ENCODE measurements at places on chromosomes 5 and 9.

DNA sequence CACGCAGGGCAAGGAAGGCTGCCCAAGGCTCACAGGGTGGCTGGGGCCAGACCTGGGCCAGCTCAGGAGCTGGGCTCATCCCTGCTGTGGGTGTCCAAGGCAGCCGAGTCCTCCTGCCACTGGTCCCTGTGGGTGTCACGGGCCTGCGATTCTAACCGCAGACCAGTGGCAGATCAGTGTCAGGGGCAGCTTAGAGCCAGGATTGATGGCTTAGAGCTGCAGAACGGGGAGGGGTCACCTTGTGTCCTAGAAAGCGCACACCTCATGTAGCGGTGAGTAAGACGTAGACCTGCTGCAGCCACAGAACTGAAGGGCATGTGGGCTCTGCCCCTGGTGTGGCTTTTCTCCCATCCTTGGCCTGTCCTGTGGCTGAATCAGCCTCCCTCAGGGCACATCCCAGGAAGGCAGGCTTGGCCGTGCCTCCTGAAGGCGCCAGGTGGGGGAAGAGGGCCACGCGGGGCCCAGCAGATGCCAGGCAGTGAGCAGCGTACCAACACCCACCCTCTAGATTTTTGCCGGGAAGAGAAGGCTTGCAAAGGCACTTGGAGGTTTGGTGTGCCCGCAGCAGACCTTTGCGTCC, 78.3 kb upstream of the FCN2 start:
- no peak for DNase-seq

- no peak for DNase-seq
Measured at GRCh38 chr9:38486056-38486615, 61.9 kb upstream of the IGFBPL1 start.

DNA sequence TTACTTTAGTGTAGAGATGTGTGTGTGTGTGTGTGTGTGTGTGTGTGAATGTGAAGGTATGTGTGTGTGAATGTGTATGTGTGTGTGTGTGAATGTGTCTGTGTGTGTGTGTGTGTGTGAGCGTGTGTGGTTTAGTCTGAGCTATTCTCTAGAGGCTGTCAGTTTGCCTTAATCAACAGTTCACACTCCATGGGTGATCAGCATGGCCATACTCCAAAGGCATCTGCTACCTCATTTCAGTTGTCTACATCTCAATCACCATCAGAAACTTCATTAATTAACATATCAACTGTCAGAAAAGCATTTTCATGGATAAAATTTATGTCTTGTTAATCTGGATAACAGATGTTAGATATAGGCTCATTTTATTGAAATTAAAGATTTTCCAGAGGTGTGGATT, 103.1 kb upstream of the PTPN3 start:
- DNase-seq: no peak

GRCh38 chr9:89522261-89522958, 24.5 kb upstream of the SEMA4D start:
- DNase-seq: no peak

DNA sequence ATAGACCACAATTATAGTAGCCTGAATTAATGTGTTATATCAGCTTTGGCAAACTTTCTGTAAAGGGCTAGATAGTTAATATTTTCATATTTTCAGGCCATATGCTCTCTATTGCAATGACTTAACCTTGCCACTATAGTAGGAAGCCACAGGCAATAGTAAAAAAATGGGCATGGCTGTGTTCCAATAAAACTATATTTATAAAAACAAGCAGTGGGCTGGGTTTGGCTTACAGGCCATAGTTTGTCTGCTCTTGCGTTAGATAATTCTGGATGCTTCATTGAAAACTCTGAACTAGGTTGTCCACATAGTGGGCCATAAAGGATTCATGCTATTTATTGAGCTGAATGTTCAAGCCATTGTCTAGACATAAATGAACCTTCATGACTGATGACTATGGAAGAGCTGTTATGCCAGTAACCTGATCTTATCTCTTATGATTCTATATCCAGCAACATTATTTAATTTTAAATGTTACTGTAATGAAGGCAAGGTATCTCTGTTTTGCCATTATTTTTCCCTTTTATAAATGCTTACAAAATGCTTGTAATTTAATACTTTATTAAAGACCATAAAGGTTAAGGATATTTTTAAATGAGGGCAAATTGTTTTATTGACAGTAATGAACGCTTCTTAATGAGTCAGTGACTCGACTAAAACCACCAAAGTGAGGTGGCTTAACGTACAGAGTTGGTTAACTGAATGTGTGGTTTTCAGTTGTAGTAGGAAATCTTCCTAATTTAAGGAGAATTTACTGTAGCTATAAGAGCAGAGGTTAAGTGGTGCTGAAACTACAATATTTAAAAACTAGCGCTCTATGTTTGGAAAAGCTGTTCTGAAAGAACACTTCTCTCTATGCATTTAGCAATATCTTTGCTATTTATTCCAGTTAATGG, 560.6 kb downstream of the PRR16 start:
- no peak for DNase-seq

- DNase-seq: no peak
Measured at GRCh38 chr5:61234019-61234418, 71.8 kb upstream of the SMIM15 start.

DNA sequence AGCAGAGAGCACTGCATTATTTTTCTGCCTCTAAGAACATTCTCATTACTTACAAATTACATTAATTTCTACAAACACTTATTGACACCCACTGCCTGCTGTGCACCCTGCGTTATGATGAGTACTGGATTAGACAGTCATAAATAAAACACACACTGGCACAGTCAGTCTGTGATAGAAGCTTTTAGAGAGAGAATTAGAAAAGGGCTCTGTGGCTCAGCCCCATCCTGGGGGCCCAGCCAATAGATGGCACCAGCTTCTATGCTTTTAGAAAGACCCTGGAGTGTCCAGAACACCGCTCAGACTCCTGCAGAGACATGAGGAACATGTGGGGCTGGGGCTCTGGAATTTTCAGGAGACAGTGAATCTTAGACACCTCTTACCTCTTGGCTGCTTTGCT, 61.0 kb upstream of the RAPGEF1 start:
- no peak for DNase-seq

DNA sequence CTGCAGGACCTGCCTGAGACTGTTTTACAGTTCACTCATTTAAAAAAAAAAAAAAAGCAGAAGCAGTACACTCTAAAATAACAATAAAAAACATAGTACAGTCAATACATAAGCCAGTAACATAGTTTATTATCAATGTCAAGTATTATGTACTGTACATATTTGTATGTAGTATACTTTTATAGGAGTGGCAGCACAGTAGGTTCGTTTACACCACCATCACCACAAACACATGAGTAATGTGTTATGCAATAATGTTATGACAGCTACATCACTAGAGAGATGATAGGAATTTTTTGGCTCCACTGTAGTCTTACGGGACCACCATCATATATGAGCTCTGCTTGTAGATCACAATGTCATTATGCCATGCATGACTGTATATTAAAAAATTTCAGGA, 462.8 kb downstream of the ISL1 start:
- no peak for DNase-seq

DNA sequence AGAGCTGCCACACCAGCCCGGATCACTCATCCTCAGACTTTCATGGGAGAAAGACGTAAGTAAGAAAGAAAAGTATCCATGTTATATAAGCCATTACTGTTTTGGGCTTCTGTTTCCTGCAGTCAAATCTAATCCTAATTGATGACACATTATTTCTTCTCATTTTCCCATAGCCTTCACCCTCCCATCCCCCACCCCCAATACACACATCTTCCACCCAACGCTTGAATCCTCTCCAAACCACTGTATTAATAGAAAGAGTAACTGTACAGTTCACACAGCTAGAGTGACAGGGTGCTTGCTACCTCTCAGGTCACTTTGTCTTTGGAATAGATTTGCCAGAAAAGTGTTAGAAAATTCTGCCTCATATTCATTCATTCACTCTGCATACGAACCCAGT, 69.3 kb upstream of the IL17B start:
- DNase-seq: no peak

DNA sequence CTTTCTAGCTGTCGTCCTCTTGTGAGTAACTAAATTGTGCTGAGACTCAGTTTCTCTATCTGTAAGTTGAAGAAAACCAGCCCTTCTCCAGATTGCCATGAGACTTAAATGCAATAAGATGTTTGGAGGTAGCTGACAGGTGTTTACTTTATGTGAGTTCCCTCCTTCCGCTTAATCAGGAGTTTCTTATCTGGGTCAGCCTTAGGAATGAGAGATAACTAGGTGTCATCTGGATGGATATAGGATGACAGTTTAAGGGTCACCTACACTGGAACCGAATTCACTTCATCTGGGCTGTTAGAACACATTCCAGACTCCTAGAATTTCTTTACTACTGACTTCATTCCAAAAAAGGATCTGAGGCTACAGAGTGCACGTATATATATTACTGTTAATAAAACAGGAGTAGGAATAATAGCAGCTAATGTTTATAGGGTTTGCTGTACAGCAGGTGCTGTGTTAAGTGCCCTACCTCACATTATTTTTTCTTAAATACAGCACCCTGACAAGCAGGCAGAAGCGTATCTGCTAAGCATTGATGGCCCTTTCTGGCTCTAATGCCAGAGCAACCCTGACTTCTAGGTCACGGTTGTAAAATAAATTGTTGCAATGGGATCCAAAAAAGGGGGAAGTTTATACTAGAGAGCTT, 30.0 kb upstream of the CPEB4 start:
- DNase-seq: no peak

DNA sequence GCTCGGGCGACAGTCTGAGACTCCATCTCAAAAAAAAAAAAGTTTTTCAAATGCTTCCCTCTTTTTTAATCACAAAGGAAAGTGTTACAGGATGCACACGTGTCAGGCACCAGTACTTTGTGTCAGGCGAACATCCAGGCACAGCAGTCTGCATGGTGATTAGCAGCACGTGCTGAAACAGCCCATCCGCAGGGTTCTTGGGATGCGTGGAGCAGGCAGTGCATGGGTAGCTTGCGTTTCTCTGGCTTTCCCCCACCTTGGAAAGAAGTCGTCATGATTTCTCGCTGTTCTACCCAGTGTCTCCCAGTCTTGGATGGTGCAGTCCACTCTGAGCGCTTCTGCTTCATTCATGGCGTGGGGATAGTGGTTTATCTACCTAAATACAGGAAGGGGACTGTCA, 35.4 kb downstream of the GPR107 start:
- no peak for DNase-seq

DNA sequence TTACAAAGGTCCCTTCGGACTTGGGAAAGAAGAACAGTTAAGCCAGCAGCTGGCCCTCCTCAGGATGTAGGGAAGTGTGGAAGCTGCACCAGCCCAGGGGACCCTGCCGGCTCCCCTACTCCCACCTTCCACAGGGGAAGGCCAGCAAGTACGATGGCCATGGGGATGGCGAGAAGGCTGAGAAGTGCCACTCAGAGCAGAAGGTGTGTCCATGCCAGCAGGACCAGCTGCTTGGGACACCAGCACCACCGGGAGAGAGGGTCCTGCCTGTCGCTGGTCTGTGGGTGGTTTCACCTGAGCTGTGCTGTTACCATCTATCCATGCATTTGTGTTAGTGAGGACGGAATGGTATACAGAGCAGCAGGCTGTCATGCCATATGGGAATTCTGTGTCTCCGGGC, 148.6 kb upstream of the PHYKPL start:
- no peak for DNase-seq

GRCh38 chr5:40736103-40736875, 19.5 kb downstream of the TTC33 start:
- no peak for DNase-seq

DNA sequence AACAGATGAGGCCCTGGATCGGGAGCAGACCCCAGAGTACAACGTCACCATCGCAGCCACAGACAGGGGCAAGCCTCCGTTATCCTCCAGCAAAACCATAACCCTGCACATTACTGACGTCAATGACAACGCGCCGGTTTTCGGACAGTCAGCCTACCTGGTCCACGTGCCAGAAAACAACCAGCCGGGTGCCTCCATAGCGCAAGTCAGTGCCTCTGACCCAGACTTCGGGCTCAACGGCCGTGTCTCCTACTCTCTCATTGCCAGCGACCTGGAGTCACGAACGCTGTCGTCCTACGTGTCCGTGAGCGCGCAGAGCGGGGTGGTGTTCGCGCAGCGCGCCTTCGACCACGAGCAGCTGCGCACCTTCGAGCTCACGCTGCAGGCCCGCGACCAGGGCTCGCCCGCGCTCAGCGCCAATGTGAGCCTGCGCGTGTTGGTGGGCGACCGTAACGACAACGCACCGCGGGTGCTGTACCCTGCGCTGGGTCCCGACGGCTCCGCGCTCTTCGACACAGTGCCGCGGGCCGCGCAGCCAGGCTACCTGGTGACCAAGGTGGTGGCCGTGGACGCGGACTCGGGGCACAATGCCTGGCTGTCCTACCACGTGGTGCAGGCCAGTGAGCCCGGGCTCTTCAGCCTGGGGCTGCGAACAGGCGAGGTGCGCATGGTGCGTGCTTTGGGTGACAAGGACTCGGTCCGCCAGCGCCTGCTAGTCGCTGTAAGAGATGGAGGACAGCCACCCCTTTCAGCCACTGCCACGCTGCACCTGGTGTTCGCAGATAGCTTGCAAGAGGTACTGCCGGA, 1.6 kb upstream of the PCDHGA11 start:
- DNase-seq: no peak

DNA sequence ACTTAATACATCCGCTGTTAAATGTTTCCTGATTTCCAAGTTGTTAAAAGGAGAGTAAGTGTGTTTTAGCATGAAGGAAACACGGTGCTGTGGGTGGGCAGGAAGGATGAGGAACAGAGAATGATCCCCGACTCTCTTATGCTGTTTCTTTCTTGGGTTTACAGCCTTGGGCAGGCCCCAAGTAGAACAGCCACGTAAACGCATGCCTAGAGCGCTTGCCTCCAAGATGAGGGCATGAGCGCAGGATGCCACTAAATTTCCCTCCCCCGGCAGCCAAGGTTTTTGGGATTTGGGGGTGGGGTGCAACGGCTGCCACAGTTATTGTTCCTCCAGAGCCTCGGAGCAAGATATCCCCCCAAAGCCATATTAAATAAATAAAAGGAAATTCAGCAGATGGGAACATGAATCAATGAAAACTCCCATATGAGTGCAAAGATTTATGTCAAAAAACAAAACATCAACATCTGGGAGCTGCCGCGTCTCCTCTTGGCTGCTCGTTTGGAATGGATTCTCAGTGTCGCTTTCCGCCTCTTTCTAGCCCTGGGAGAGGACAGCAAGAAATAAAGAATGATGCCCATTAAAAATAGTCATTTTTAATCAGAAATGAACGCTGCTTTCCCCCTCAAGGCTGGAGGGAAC, 10.0 kb upstream of the DELE1 start:
- DNase-seq: no peak

- no peak for DNase-seq
Measured at GRCh38 chr9:31103836-31104235, 1280.6 kb upstream of the ACO1 start.

GRCh38 chr5:178231539-178232123, 971 bp downstream of the PHYKPL start:
- no peak for DNase-seq

GRCh38 chr9:137912671-137913070, 35.1 kb downstream of the CACNA1B start:
- no peak for DNase-seq

DNA sequence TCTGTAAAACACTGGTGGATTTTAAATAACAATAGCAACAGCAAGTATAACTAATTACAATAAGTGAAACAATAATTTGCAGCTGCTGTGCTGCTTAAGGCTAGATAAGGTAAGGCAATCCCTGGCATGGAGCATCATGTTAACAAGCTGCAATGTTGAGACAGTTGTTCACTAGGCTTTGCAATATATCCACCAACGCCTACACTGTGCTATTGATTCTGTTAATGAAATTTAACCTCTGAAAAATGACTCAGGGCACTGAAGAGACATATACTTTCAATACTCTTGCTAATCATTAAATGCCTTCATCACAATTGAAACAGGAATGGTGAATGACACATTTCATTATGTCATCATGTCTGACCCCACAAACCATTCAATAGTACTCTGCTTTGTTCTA, 255.0 kb downstream of the EFNA5 start:
- no peak for DNase-seq
